ENCODE measurements at places on chromosomes 6 and 20.

DNA sequence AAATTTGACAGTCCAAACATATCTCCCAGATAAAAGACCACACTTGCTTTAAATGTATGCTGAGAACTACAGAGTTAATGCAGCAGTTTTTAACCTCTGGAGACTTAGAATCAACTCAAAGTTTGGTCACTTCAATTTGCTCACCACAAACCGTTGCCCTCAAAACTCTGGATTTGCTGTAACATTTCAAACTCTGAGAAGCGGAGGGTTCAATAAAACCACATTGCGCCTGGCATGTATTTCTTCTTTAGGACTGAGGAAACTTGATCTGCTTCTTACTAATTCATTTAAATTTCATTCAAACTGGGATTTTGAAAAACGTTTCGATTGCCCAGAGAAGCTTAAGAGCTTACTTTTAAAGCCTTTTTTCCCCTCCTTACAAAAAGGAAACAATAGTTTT is 115.8 kb downstream of the MTFR2 start:
- DNase-seq = no peak

DNA sequence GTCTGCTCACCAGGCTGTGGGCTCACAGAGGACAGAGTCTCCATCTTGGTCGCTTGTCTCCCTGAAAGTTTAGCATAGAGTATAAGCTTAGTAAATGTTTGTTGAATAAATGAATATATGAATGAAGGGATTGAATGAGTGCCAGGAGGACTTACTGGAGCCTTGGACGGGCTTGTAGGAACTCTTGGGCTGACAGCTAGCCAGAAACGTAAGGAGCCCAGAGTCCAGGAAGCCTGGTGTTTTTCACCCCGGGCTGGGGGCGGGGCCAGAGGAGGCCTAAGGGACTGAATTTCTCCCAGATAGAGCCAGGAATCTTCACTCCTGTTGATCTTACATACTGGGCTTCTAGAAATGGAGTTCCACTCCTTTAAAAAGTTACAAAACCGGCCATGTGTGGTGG is 68.5 kb upstream of the SRSF6 start:
- no peak for DNase-seq

DNA sequence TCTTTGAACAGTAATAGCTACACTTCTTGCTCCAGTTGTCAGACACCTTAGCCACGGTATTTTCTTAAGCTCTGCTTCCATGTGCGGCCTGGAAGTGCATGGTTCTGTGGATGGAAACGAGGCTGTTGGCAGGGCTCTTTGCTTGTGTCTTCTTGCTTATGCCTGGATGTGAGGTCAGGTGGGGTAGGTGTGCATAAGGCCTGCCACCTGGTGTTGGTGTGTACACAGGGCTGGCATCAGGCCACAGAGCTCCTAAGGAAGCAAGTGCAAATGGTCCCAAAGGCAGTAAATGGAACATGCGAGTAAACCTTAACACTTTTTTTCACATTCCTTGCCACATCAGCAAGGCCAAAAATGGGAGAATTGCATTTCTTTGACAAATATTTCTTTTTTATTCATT is 158.1 kb upstream of the GMDS start:
- DNase-seq = no peak

DNA sequence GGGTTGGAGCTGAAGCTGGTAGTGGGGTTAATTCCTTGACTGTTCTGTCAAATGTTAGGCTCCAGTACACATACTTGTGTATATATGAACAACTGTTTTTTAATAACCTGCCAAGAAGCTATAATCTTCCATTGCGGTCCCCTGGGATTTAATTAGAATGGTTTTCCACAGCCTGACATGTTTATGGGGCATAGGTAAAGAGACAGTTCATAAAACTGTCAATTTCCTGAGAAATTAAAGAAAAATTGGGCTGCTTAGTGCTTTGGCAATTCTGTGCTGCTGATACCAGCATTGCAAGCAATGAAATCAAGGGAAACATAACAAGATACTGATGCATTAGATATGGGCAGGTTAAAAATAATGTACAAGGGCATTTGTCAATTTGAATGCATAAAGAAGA is 314.1 kb upstream of the SLC35B3 start:
- DNase-seq = no peak

GRCh38 chr20:25453035-25453810 is 45.8 kb downstream of the GINS1 start:
- no peak for DNase-seq

GRCh38 chr6:42220807-42221206 is 3.1 kb upstream of the MRPS10 start:
- no peak for DNase-seq

GRCh38 chr6:82909551-82909950 is 156.1 kb downstream of the UBE3D start:
- DNase-seq = no peak

GRCh38 chr6:42545226-42545773 is 18.5 kb upstream of the UBR2 start:
- DNase-seq = no peak

- DNase-seq = no peak
Observed at GRCh38 chr6:2109796-2110195, 135.6 kb downstream of the GMDS start.

- DNase-seq = no peak
Observed at GRCh38 chr6:76275746-76276145, 203.3 kb upstream of the IMPG1 start.

DNA sequence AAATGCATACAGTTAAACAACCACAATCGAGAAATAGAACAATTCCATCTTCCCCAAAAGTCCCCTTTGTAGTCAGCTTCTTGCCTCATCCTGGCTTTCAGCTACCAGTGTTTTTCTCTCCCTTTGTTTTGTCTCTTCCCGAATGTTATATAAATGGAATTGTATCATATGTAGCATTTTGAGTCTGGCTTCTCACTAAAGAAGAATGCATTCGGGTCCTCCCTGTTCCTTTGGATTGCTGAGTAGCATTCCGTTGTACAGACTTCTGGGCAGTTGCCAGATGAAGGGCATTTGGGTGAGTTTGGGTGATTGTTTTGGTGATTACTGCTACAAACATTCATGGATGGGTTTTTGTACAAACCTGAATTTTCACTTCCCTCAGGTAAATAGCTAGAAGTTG is 27.8 kb downstream of the PRPH2 start:
- no peak for DNase-seq

GRCh38 chr6:100234625-100235024 is 230.1 kb downstream of the SIM1 start:
- DNase-seq = no peak

DNA sequence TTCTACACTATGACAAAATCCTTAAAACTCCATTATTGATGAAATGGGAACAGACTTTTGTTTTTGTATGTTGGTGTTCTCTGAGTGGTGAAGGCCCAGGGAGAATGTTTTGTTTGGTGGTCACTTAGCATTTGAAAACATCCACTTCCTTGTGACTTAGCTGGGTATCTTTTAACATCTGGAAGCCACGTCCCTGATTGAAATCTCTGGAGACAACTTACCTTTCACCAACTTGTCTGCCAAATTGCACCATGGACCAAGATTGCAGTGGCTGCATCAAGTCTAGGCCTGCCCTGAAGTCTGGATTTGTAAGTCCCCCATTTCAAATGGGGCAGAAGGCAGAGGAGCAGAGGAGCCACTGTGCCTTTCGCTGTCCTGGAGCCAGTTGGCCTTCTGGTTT is 534 bp upstream of the EFCAB8 start:
- DNase-seq = no peak

GRCh38 chr6:118410001-118410400 is 138.1 kb upstream of the PLN start:
- no peak for DNase-seq

GRCh38 chr6:19303383-19303782 is 533.8 kb upstream of the ID4 start:
- no peak for DNase-seq

GRCh38 chr6:96816301-96816817 is 20.9 kb downstream of the GPR63 start:
- no peak for DNase-seq

GRCh38 chr6:116929825-116930224 is 52.8 kb downstream of the RFX6 start:
- no peak for DNase-seq

- DNase-seq = no peak
Observed at GRCh38 chr6:22147921-22148776, 148.7 kb downstream of the PRL start.

DNA sequence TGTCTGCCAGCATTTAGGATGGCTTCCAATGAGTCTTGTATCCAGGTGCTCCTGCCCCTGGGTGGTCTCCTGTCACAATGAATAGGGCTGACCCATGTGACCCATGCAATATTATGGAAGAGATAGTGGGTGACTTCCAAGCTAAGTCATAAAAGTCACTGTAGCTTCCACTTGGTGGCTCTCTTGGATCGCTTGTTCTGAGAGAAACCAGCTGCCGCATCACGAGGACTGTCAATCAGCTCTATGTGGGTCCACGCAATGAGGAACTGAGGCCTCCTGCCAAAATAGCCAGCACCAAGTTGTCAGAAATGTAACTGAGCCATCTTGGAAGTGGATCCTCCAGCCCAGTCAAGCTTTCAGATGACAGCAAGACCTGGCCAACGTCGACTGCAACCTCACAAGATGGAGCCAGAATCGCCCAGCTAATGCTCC is 14.9 kb upstream of the MATN4 start:
- no peak for DNase-seq

DNA sequence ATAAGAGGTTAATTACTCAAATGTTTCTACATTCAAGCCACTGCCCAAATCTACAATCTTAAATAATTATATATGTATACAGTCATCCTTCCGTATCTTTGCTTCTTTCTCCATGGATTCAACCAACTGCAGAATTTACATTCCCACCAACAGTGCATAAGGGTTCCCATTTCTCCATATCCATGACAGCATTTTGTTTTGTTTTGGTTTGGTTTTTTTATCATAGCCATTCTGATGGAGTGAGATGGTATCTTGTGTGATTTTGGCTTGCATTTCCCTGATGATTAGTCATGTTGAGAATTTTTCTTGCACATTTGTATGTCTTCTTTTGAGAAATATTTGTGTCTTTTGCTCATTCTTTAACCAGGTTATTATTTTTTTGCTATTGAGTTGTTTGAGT is 198.5 kb downstream of the C6orf118 start:
- DNase-seq = no peak

- DNase-seq = no peak
Observed at GRCh38 chr6:10558565-10558964, 37.4 kb downstream of the GCNT2 start.

GRCh38 chr20:39264506-39265172 is 302.5 kb downstream of the DHX35 start:
- DNase-seq = peak; percentile 60

GRCh38 chr20:43559147-43559987 is 540 bp downstream of the SGK2 start:
- no peak for DNase-seq

DNA sequence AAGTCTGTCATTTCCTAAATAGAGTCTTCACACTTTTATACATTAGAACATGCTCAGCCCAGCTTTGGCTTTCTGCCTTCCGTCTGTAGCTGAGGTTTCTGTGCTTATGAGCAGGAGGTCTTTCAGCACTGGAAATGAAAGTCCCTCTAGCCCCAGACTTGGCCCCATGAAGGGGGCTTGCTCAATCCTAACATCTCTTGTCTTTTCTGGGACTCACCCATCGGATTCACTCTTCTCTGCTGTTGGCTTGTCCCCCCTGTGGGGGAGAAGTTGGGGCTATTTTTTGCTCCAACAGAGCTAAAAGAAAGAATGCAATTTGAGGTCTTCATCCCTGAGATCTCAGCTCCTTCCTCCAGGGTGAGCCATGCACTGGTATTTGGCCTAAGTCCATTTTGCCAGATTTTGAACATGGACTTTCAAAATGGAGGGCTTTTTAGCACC is 177.7 kb downstream of the MRPL14 start:
- DNase-seq = no peak

DNA sequence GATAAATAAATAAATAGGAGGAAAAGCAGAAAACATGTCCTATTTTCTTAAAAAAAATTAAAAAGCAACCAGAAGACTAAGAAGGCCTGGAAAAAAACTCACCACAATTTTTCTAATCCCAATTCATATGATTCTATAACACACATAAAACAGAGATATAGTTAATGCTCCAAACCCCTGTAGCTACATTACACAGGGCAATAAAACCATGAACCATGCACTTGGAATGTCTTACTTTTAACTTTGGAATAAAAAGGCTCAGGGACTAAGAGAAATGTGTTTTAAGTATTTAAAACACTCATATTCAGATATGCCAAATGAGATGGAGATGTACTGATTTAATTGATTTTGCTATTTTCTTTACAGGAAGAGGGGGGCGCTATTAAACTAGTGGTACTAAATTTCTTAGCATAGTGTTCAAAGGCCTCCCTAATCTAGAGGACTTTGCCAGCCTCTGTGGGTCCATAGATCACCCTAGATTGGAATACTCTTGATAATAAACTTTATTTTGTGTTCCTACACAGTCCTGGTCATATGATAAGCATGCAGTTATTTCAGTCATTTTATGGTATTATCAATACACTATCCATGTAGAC is 30.3 kb upstream of the GCM1 start:
- DNase-seq = no peak

- no peak for DNase-seq
Observed at GRCh38 chr6:151176911-151177770, 62.6 kb upstream of the AKAP12 start.

DNA sequence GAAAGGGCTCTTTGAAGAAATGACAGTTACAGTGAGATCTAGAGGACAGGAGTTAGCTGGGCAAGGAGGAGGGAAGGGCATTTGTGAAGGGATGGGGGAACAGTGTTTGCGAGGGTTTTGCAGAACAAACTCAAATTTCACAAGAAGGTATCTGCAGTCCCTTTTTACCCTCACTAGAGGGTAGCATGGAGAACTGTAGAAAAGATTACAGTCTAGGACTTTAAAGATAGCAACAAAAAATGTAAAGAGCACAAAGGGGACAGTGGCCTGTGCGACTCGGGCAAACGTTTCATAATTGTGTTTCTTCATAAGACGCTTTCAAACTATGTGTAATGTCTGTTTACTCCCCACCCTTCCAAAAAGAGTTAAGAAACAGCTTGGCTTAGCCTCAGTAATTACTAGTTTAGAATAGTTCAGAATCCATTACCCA is 21.2 kb upstream of the ASXL1 start:
- peak; percentile 54 for DNase-seq

- no peak for DNase-seq
Observed at GRCh38 chr6:3518356-3519190, 61.7 kb upstream of the SLC22A23 start.

GRCh38 chr6:70957284-70957617 is 391 bp upstream of the B3GAT2 start:
- DNase-seq = no peak

GRCh38 chr6:15960740-15961634 is 167.9 kb upstream of the MYLIP start:
- peak; percentile 8 for DNase-seq

- no peak for DNase-seq
Observed at GRCh38 chr20:11585752-11586352, 331.8 kb upstream of the BTBD3 start.

DNA sequence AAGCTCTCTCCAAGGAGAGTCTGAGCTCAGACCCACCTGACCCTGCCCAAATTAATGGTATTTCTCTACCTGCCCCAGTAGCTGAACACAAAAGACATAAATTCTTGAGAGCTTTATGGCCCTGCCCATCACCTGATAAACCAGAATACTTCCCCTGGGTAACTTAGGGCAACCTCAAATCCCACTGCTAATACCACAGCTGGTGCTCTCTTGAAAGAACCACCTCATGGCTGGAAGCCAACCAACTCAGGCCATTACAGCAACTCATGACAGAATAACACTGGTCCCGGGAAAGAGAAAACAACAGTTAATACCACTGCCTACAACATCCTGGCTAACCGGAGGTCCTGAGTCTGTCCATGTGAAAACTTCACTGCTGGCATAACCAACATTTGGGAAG is 328.6 kb downstream of the NKAIN2 start:
- DNase-seq = no peak

- DNase-seq = no peak
Observed at GRCh38 chr20:54723723-54724122, 248.3 kb downstream of the DOK5 start.

GRCh38 chr6:255041-255750 is 37.1 kb upstream of the DUSP22 start:
- no peak for DNase-seq

All from activated CD4-positive, alpha-beta T cell treated with anti-CD3 and anti-CD28 coated beads, Interleukin-2, Interleukin-6, amounts not matched to agents 100 ng/mL and 50 ng/mL, durations not matched to agents 16 hours and 8 hours (primary cell).